ENCODE measurements at places on chromosomes 1 and 21.

- no peak for DNase-seq
These were observed at the start of gene FAM43B for GRCh38 chr1:20551945-20552727. Gene FAM43B (plus strand): TSS chr1:20552573. CDS start chr1:20552974, 401 bp downstream.

GRCh38 chr21:33434770-33435360, 31.7 kb downstream of the IFNGR2 start:
- DNase-seq = no peak

GRCh38 chr1:22636353-22636752, at the start of gene C1QA:
Gene C1QA (plus strand): TSS chr1:22636628. CDS start chr1:22637617, 989 bp downstream.
- no peak for DNase-seq

- no peak for DNase-seq
These were observed 217.0 kb downstream of the DNAH14 start for GRCh38 chr1:225146478-225146877.

- no peak for DNase-seq
These were observed 591.0 kb downstream of the PTPRU start for GRCh38 chr1:29827237-29827750.

DNA sequence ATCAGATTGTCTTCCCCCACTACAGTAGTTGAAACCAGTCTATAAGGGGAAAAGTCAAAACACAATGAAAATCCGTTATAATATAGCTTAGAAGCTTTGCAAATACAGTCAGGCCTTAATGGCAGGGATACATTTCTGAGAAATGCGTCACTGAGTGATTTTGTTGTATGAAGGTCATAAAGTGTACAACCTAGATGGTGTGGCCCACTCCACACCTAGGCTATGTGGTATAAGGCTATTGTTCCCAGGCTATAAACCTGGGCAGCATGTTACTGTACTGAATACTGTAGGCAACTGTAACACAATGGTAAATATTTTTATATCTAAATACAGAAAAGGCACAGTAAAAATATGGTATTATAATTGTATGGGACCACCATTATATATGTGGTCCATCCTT, 188.0 kb upstream of the L1TD1 start:
- no peak for DNase-seq

- no peak for DNase-seq
These were observed 59.8 kb downstream of the CAPN9 start for GRCh38 chr1:230807029-230807428.

All from activated effector memory CD4-positive, alpha-beta T cell treated with Interleukin-2 at 50 U/mL for 16 hours (primary cell).